Amygdala (tissue), 56 donors: ENCODE measurements at places on chromosomes 1 and 21.

- DNase-seq = no peak
These were observed 34.9 kb upstream of the PTGFRN start for GRCh38 chr1:116874733-116875249.

DNA sequence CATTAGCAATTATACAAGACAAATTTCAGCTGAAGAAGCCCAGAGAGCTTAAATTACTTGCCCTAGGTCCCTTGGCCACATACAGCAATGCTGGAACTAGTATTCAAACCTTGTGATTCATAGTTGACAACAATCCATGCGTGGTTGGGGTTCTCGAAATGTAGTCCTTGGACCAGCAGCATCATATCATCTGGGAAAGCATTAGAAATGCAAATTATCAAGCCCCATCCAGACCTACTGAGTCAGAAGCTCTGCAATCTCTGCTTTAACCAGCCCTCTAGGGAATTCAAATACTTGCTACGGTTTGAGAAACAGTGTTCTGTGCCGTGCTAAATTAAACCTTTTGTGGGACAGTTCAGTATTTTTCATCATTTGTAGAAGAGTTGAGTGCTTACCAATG is 65.1 kb downstream of the CLIC6 start:
- DNase-seq = no peak

DNA sequence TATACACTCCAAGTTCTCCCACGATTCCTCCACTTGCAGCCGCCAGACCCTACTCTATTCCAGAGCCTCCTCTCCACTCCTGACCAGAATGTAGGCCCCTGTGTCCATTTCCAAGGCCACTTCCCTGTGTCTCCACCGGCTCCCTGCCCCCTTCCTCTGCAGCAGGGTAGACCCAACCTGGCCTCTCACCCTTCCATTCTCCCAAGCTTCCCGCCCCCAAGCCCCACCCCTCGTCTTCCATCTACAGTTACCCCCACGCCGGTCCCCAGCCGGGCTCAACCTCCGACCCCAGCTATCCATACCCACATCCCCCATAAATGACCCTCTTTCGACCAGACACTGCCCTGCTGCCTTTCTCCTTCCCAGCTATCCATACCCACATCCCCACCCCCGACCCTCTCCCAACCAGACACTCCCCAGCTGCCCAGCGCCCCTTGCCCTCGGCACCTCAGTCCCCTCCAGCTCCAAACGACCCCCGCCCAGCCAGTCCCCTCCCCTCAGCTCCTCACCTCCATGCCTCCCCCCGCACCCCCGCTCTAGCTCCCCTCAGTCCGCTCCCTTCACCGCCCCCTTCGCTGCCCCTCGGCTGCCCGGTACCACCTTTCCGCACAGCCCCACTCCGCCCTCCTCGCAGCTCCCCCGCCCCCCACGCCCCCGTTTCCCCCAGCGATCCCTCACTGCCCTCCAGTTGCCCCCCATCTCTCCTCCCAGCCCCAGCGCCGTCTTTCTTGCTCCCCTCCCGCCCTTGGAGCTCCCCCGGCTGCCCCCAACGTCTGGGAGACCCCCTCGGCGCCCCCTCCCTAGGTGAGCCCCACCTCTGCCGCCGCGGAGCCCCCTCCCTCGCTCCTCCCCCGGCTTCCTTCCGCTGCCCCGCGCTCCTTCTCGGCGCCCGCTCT is 670 bp downstream of the RAB3B start:
- DNase-seq = no peak

GRCh38 chr1:67060811-67061218 is 6.9 kb upstream of the SLC35D1 start:
- DNase-seq = no peak

DNA sequence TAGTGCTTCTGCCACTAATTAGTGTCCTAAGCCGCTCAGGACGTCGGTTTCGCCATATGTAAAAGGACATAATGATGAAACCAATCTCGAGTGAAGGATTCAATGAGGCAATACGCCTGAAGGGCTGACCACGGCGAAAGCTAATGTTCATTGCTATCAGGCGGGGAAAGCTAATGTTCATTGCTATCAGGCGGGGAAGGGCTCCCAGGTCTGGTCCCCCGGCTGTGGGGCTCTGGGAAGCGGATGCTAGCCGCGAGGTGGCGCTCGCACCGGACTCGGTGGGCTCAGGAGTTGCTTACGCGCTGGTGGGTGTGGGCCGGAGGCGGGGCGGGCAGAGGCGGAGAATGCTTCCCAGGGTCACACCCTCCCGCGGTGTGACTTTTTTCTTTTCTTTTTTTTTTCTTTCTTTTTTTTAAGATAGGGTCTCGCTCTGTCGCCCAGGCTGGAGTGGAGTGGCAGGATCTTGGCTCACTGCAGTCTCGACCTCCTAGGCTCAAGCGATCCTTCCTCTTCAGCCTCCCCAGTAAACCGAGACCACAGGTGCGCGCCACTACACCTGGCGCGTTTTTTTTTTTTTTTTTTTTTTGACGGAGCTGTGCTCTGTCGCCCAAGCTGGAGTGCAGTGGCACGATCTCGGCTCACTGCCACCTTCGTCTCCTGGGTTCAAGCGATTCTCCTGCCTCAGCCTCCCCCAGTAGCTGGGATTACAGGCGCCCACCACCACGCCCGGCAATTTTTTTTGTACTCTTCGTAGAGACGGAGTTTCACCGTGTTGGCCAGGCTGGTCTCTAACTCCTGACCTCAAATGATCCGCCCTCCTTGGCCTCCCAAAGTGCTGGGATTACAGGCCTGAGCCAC is 1.1 kb upstream of the PEAR1 start:
- DNase-seq = peak; percentile 57

DNA sequence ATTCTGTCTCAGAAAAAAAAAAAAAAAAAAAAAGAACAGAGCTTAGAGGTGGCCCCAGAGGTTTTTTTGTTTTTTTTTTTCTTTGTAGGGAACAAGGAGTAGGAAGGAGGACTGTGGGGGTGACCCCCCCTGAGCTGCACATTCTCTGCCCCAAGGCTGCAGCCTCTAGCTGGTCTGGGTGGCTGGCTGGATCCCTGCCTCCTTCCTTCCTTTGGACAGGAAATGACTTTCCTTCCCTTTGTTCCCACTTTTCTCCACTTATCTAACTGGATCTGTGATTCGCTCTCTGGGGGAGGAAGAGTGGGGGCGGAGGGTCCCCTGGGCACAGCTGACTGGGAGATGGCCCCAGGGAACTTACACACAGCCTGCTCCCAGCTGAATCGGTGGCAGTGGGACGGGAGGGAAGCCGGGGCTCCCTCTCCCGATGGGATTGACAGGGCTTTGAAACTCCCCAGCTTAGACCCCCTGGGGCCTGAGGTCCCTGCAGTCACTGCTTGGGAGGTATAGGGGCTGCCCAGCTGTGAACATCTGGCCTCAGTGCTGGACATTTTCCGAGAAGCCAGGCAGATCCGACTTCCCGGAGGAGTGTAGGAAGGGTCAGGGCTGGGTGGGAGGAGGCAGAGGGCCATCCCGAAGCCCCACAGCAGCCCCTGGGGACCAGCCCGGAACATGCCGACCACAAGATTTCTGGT is 2.1 kb downstream of the FBLIM1 start:
- DNase-seq = no peak

DNA sequence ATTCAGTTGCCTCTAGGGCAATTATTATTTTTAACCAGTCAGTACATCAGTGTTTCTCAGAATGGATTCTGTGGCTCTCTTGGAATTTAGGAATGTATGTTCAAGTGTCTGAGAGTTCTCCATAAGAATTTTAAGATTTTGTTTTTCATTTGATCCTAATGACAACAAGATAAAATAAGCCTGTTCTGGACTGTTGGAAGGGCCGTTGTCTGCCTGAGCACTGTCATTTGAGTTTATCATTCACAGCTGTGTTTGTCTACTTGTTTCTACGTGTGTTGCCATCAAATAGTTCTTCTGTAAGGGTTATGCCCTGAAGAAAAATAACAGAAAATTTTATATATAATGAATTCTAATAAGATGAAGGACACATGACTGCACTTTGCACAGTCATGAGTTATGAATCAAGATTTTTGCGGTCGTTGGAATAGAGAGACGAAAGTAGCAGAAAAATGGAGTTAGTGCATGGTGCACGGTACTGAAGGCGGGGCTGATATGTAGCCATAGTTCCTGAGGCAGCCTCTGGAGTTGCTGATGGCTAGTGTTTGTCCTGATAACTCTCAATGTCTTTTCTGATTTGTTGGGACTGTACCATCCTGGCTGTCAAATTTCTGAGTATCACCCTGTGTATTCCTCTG is 92.5 kb downstream of the NOS1AP start:
- no peak for DNase-seq

GRCh38 chr1:76269155-76269554 is 194.6 kb downstream of the ST6GALNAC3 start:
- DNase-seq = no peak

GRCh38 chr1:155076371-155076770 is 2.3 kb upstream of the EFNA3 start:
- no peak for DNase-seq

DNA sequence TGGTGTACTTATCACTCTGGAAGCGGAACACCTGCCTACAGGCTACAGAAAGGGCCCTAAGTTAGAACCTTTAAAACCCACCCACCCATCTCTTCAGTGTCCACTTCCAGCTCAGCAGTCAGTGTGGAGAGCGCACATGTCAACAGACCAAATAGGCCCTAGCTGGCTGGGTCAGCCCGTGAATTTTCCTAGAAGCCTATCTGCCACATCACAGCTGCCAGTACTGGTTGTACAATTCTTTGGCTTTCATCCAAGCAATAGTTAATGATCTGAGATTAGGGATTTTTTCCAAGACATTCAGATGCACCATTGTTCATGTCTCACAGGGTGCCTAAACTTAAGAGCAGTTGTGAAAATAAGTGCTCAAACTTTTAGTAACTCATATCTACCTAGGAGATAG is 197.1 kb downstream of the KCNK2 start:
- no peak for DNase-seq

- DNase-seq = no peak
These were observed 10.7 kb downstream of the LEPR start for GRCh38 chr1:65431111-65431705.

DNA sequence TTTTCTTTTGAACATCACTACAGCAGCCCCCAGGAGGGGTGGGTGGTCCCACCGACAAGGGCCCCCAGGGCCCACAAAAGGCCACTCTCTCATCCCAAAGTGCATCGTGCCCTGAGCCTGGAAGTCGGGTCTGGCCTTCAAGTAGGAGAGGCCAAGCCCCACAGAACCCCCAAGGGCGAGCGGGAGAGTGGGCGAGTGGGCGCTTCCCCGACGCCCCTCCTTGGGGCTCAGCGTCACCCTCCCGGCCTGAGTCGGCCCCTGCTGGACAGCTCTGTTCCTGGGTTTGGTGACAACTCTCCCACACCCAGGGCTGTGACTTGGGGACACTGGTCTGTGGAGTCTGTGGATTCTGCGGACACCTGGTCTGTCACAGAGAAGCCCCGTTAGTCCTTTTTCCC is 42.2 kb upstream of the COL18A1 start:
- no peak for DNase-seq

DNA sequence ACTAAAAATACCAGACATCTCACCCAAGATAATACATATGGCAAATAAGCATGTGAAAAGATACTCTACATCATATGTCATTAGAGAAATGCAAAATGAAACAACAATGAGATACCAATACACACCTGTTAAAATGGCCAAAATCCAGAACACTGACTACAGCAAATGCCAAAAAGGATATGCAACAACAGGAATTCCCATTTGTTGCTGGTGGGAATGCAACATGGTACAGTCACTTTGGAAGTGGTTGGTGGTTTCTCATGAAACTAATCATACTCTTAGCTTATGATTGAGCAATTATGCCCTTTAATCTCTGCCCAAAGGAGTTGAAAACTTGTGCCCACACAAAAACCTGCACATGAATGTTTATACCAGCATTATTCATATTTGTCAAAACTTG is 6.4 kb upstream of the RGS2 start:
- DNase-seq = no peak

DNA sequence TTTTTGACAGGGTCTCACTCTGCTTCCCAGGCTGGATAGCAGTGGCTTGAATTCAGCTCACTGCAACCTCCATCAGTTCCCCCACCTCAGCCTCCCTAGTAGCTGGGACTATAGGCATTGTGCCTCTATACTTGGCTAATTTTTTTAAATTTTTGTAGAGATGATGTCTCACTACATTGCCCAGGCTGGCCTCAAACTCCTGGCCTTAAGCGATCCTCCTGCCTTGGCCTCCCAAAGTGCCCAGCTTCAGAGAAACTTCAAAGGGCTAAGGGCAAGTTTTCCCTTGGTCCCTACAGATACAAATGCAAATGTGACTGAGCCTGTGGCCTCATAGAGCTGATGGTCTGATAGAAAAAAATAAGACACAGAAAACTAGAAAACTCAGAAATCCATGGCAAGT is 52.9 kb upstream of the PRRC2C start:
- DNase-seq = no peak

GRCh38 chr1:82266351-82266750 is 465.6 kb downstream of the ADGRL2 start:
- no peak for DNase-seq

- DNase-seq = no peak
These were observed 25.0 kb downstream of the CD55 start for GRCh38 chr1:207346513-207346912.

DNA sequence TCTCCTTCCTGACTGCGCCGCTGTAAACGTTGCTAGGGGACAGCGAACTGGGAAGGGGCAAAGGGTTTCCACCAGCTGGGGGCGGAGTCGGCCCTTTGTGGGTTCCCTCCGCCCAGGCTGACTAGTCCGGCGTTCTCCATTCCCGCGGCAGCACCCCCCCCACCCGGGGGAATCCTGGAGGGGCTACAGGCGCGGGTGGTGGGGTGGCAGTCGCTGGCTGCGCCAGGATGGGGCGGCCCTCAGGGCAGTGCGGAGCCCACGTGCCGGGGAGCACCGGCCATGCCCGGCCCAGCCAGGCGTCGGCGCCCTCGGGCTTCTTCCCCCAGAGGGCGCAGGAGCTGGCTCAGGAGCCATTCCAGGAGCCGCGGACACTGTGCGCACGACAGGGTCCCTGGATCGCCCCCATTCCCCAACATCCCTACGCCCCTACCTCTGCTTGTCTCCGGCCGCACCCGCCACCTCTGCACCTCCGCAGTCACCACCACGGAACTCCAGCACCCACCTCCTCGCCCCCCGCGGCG is 476 bp downstream of the BATF3 start:
- no peak for DNase-seq

GRCh38 chr1:162663086-162663485 is 30.8 kb downstream of the DDR2 start:
- no peak for DNase-seq

DNA sequence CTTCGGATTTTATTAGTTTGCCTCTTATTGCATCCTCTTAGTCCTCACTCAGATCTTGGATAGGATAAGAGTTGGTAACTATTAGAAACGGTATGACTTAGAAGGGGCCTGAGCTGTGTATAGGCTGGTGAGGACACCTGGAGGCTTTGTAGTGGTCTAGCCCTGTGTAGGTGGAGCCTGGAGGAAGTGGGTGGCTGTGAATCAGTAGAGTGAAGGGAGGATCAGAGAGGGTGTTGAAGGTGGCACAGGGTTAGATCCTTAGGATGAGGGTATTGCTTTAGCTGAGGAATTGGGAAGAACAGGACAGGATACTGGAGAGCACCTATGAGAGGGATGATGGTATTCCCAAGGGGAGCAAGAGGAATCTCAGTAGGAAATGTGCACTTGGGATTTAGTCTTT is 5.7 kb downstream of the VANGL1 start:
- DNase-seq = no peak
